ENCODE measurements at places on chromosomes 13 and 19.

- no peak for DNase-seq
Measured at GRCh38 chr13:110531671-110532083, 29.8 kb downstream of the RAB20 start.

DNA sequence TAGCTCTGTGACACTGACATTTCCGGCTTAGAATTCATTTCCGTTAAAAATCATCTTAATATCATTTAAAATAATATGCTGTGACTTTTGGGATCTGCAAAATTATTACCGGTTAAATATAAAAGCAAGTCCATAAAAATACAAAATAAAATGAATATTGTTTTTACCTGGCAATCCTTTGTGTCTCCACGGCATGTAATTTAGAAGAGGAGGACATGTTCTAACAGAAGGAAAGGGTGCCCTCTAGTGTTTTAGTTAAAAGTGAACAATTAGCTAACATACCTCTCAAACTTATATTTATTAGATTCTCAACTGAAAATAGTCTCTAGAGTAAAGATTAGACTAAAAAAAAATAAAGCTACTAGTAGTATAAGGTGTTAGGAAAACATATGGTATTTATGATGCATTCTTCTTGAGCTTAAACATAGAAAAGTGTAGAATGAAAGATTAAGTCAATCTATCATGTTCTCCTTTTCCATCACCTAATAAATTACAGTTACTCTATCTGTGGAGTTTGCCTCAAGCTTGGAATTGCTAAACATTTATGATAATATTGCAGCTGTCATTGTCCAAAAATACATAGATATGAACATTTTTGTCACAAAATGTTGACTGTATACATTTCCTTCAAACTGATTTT lies 676.7 kb upstream of the SPRY2 start:
- peak; percentile 60 for DNase-seq

DNA sequence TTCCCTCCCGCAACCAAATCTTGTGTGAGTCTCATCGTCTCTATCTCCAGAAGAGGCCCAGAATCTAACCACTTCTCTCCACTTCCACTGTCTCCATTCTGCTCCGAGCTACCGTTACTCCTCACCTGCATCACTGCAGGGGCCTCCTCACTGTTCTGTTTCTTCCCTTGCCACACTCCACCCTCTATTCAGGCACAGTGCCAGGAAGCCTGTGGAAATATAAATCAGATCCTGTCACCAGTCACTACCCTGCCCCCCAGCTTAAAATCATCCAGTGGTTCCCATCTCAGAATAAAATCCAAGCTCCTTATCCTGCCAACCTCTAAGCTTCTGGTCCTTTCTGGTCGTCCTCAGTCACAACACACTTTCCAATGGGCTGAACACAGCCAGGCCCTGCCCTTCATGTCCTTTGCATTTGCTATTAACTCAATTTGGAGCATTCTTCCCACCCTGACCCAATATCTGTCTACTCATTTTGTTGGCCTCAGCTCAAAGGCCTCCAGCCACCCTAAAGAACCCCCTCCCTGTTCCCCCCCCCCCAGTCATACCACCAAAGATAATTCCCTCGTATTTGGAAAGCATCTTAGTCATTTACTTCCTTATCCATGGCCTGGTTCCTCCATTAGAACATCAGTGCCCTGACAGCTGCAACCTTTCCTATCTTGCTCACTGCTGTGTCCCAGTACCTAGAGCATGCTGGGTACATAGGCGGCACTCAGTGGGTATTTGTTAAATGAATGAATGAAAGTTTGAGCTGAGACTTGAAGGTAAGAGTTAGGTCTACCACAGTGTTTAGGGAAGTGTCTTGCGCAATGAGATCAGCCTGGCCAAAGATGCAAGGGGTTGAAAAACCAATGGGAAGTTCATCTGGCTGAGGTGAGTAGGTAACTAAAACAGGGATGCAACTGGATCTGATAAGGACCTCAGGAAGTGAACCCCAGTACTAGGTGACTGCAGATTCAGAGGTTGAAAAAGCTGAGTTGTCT lies 24.4 kb downstream of the ZNF175 start:
- DNase-seq = no peak

DNA sequence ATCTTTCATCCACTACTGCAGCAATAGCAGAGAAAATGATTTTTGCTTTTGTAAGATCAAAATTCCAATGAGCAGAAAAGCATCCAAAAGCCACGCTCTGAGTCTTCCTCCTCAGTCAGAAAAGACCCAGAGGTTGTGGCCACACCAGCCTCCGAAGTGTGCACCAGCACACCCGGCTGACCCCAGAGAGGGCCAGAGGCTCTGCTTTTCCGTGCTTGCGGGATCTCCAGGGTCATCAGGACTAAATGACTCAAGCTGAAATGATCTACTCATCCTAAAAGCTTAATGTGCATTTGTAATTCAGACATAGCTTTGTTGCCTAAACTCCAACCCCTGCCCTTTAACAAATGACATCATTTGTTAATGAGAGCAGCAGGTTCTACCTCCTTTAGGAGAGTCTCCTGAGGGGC lies 16.5 kb downstream of the RXFP2 start:
- DNase-seq = no peak

DNA sequence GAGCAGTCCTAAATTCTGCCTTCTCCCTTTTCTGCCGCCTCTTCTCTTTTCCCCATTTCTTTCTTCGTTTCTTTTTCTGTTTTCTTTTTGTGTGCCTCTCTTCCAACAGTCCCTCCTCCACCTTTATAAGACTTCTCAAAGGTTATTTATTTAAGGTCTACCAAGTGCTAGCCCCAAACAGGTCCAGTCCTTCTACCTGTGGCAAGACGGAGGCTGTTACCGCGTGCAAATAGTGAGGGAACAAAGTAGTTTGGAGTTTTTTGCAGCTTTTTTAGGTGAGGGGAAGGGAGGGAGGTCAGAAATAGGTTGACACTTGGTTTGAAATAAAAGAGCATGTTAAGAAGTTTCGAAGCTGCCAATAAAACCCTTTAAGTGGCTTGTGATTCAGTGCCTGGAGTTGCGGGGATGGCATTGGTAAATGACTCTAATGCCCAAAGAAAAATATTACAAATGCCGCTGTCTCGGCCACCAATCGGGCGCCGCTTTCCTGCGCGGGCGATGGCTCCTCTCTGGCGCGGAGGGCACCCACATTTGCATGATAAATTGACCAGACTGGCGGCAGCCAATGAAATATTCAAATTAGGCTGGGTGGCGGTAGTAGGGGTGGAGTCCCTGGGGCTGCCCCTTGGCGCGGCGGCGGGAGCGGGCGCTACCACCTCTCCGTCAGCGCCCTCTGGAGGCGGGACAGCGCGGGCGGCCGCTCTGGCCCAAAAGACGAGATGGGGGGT lies 7.5 kb upstream of the TSHZ3 start:
- no peak for DNase-seq

DNA sequence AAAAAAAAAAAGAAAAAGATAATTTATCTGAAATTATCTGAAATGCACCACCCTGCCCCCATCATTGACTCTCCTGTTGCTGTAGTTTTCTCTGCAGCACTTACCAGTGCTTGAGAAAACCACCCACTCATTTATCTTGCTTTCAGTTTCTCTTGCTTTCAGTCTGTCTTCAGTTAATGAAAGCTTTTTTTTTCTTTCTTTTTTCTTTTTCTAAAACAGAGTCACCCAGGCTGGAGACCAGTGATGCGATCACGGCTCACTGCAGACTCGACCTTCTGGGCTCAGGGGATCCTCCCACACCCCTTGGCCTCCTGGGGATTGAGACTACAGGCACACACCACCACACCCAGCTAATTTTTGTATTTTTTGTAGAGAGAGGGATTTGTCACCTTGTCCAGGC lies 4.3 kb upstream of the ACP5 start:
- DNase-seq = no peak

DNA sequence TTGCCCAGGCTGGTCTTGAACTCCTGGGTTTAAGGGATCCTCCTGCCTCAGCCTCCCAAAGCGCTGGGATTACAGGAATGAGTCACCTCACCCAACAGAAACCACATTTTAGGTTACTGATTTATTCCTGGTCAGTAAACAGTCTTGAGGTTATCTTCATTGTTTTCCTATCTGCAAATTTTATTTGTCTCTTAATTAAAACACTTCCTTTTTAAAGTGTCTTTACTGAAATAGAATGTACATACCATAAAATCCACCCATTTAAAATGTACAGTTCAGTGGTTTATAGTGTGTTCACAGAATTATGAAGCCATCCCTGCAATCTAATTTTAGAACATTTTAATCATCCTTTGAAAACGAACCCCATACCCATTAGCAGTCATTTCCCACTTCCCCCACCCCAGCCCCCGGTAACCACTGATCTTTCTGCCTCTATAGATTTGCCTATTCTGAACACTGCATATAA lies 63.0 kb downstream of the MAP4K1 start:
- no peak for DNase-seq

DNA sequence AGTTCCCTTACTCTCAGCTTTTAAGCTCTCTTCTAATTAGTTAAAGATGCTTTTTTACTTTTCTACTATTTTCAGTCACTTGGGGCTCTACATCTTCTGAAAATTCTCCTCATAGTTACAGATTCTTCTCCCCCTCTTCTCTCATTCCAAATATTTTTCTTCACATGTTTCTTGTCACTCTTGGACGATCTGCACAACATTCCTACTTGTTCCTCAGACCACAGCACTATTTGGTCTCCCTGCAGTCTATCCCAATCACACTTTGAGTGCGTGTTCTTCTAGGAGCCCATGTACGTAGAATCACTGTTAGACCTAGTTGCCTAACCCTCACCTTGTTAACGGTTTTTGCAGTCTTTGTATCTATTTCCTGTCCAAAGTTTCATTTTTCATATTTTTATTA lies 222.5 kb upstream of the SPRY2 start:
- DNase-seq = no peak

DNA sequence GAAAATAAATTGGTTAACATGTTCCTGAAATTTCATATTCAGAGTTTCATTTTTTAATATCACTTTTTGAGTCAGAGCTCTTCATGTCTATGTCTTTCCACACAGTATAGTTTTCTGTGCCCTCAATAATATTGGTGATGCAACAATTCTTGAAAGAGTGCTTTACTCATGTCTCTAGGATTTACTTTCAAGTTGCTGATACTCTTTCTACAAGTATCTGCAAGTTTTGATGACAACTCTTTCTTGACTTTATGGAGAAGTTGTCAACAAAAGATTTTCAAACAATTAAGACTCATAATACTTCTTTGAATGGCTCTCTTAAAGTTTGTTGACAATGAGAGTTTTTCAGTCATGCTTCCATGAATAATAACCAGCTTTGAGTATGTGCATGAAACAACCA lies 561.7 kb downstream of the DIAPH3 start:
- no peak for DNase-seq

DNA sequence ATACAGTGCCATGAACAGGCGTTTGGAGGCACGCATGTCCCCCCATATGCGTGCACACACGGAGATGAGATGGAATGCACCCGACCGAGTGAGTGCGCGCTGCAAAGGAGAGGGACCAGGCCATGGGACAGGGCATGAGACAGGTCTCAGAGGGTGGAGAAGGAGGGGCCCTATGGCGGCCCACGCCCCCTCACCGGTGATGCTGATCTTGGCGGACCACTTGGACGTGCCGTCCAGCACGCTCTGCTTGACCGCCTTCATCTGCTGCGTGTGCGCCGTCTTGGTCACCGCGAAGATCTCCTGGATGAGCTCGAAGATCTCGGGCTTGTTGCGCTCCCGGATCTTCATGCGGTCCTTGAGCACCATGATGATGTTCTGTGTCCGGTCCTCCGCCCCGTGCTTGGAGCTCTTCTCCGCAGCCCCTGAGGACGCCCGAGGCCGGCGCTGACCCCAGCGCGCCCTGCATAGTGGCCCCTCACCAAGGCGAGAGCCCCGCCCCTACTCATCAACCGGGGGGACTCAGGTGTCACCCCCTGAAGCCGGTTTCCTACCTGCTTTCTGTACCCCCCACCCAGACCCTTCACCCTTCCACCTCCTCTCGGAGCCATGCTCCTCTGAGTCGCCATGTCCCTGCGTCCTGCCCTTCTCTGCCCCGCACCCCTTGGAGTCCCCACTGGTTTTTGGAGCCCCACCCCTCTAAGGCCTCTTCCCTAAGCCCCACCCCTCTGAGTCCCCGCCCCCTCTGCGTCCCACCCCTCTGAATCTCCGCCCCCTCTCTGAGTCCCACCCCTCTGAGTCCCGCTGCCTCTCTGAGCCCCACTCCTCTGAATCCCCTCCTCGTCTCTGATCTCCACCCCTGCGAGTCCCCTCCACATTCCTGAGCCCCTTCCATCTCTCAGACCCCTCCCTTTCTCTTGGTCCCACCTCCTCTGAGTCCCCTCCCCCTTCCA lies 40.8 kb downstream of the UNC13A start:
- no peak for DNase-seq

DNA sequence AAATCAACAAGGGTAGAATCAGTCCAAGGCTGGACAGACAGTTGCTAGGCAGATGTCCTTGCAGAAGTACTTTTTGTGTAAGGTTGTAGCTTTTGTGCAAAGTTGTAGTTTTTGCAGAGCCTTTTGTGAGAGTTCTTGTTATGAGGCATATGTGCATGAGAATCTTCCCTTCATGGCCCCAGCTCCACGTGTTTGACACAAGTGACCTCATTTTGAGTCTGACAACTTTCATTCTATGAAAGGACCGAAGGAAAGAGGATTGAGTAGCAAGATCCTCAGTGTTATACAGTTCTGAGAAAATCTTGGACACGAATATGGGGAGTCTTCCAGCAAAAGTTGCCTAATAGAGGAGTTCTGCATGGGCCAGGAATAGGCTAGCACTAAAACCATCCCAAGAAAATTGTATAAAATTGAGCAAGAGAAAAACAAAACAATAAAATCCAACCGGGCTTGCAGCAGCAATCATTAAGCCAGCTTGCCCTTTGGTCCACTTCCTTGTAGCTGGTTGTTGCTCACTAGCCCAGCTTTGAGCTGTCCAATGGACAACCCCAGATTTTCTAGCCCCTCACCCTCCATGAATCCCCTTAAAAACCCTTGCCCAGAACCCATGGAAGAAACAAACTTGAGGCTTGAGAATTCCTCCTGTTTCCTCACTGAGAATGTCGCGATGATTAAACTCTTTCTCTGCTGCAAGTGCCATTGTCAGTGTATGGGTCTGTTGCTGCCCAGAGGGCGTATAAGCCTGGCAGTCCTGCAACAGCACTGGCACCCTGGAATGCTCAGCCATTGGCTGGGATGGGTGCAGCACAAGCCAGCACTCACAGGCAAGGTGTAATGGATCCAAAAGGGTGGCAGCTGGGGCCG lies 6.5 kb downstream of the EPSTI1 start:
- no peak for DNase-seq

GRCh38 chr13:21673789-21674489 lies 3.1 kb downstream of the FGF9 start:
- no peak for DNase-seq
